ENCODE measurements at places on chromosomes 3 and 15.

DNA sequence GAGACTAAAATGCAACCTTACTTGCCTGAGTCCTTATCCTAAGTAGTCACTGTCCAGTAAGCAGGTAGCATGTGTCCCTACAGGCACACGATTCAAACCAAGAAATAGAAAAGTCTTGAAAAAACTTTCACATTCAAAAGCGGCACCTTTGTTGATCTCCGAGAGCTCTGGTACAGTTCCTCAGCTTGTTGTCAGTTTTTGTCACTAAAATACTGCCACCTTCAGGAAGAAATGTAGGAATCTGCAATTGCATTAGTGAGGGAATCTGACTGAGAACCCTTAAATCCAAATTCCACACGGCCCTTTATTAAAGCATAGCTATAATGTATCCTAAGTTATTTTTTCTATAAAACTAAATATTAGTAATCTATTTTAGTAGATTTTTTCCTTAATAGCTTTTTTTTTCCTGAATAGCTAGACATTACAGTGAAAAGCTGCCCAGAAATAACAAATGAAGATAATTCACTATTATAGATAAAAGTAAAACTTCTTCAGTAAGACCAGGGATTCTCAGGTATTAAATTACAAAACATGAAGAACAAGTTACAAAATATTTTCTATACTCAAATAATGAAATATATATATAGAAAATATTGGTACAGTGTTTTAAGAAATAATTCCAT is 44.0 kb downstream of the CCDC54 start:
- no peak for DNase-seq

- no peak for DNase-seq
These were observed 3.7 kb downstream of the CMTM6 start for GRCh38 chr3:32498992-32499391.

DNA sequence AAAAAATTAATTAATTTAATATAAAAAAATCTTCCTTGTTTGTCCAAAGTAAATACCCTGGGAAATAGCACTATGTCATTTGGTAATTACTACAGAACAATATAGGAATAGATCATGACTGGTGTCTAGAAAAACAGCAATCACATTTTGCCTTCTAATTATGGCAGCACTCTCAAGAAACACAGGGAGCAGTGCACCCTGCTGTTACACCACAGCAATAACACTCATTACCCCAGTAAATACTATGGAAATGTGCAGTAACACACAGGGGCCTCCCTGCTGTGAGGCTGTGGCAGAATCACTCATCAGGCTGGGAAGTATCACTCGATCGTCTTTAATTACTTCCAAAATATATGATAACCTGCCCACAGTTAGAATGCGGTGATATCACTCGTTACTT is 646.0 kb downstream of the TUSC7 start:
- DNase-seq, result no peak

DNA sequence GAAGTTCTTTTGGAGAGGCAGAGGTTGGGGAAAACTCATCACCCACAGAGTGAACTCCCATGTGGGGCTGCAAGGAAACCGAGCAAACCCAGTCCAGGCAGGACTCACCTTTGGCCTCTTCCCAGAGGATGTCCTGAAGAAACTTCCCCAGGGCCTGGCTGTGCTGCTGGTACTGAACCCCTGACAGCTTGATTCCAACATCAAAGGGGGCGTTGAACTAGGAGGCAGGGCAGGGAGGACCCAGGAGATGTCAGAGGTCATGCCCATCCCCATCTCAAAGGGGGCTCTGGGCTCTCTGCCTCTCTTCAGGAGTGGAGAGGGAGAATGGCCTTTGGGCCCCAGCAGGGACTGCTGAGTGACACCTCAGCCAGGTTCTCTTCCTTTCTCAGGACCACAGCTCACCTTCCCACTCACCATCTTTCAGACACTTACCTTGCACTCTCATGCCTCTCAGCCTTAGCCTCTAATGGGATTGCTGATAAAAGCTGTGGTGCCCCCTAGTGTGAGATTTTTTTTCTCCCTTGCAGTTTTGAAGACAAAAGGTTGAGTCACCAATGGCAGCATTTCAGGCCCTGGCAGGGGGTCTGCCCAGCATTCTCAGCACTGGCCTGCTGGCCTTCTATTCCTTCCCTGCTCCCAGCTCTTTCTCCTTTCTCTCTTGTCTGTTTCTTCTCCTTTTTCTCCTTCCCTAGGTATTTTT is 6.0 kb downstream of the GHRL start:
- no peak for DNase-seq

Data from cortex of kidney (tissue), 1 donor.